GM12865 (cell line): ENCODE measurements at places on chromosomes 3 and 15.

- DNase-seq, result no peak
These were observed 5.6 kb downstream of the SCAMP2 start for GRCh38 chr15:74867466-74868038.

DNA sequence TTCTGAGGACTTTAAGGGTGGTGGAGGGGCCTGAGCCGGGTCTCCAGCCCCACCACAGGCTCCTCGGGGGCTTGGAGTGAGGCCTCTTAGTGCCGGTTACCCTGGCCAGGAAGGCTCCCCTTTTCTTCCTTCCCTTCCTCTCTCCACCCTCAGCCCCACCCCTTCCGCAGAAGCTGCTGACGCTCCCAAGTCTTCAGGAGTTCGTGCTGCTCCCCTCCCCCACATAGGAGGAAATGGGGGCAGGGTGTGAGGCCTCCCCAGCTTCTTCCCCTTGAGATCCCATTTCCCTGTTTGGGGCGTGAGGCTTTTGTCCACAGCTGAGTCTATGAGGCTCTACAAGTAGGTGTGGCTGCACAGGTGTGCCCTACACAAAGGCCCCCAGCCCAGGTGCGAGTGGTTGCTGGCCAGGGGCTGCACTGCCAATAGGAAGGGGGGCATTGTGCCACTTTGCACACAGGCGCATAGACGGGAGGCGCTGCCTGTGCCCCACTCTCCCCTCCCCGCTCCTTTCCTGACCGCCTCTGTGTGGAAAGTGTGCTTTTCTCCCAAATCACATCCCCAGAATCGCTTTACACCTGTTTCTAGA is 915 bp upstream of the CALML4 start:
- DNase-seq, result no peak

DNA sequence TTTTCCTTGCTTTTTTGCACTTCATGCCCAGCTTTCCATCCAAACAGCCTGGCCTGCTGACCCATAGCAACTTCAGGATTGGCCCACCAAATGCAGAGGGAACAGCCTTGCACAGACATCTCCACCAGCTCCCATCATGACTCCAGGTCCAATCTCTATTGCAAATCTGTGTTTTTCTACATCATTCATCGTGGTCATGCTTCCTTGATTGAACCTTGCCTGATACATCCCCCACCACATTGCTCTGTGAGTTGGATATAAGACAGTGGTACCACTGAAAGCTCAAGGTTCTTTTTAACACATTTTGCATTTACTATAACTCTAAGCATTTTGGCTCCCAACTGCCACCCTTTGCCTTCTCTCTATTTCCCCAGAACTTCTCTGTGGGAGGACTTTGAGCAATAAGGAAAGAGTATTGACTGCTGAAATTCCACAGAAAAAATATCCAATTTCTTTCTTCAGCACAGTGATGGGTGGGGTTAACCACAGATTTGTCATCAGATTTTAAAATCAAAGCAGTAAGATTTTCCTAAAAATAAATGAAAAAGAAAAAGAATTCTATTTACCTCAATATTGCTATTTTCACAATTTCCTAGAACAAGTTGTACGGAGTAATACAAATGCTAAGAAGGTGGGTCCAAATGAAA is 114.6 kb upstream of the GALNT15 start:
- no peak for DNase-seq

DNA sequence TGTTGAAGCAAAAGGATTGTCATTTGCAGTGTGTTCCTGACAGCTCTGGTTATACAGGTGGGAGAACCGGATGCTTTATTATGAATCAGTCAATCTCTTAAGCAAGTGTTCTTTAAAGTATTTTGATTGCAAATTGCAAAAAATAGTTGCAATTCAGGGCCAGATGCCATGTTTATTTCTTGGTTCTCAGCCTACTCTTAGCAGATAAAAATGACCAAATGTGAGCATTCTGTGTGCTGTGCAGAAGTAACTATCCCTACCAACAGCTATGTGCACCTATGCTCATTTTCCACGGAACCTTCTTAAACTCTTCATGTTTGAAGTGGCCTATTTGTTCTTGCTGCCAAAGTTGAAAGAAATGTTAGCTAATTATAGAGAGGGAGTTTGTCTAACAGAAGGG is 262.3 kb upstream of the RASGRP1 start:
- no peak for DNase-seq

DNA sequence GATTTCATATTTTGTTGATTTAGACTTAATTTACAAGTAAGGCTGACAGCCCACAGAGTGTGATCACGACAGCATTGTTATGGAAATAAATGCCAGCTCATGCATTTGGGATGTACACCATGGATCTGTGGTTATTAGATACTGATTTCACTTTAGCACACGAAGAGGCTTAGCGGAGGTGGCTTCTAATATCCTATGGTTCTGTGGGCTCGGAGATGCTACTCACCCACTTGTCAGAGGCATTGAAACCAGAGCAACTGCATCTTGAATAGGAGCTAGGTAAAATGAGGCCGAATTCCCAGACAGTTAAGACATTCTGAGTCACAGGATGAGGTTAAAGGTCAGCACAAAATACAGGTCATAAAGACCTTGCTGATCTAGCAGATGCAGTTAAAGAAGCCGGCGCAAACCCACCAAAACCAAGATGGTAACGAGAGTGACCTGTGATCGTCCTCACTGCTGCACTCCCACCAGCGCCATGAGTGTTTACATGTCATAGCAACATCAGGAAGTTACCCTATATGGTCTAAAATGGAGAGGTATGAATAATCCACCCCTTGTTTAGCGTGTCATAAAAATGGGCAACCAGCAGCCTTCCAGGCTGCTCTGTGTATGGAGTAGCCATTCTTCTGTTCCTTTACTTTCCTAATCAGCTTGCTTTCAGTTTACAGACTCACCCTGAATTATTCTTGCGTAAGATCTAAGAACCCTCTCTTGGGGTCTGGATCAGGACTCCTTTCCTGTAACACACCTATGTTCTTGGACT is 117.5 kb downstream of the PGPEP1L start:
- DNase-seq, result no peak

DNA sequence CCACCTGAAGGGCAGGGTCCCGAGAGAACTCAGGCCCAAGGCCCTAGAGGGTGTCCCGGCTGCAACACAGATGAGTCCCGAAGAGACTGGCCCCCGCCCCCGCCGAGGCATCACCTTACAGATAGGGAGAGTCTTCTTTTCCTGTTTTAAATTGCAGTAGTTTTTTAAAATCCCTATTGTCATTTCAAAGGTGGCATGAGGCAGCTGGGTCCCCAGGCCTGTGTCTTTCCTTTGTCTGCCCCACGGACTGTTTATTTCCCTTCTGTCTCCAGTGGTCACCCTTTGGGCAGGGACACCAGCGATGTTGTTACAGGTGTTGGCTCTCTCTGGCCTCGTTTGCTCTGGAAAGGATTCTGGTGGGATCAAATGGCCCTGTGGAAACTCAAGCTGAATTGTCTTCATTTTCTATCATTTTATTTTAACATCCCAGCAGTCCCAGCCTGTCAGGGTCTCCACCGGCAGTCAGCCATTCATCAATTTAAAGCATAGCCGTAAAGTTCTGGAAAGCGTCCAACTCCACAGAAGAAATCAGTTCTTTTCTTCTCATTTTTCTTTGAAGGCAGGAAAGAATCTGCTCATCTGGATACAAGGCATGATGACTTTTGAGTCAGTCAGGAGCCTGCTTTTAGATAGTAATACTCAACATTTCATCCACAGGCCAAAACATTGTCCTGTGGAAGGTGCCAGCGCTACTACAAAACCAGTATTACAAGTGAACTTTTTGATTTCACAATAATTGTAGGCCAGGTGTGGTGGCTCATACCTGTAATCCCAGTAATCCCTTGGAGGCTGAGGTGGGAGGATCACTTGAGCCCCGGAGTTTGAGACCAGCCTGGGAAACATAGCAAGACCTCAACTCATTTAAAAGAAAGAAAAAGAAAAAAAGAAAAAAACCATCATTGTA is 96.2 kb downstream of the HES1 start:
- no peak for DNase-seq

GRCh38 chr3:60403866-60404265 is 847.4 kb downstream of the FHIT start:
- DNase-seq, result no peak

DNA sequence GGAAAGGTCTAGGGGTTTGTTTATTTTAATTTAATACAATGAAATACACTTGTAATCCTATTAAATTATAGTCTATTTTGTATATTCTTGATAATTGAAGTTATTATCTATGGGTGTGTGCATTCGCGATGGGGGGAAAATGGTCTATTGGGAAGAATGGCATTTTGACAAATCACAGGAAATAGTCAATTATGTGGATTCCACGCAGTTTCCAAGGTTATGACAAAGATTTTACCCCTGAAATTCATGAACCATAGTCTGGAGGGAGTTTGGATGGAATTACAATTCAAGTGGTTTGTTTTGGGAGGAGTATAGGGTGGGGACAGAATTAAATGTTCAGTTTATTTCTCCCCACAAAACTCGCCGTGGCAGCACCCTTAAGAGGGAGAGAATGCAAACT is 66.5 kb downstream of the RBMS3 start:
- DNase-seq, result no peak

GRCh38 chr3:112623717-112624116 is 17.2 kb downstream of the CCDC80 start:
- DNase-seq, result no peak

GRCh38 chr3:134393074-134393473 is 18.8 kb upstream of the AMOTL2 start:
- DNase-seq, result no peak

DNA sequence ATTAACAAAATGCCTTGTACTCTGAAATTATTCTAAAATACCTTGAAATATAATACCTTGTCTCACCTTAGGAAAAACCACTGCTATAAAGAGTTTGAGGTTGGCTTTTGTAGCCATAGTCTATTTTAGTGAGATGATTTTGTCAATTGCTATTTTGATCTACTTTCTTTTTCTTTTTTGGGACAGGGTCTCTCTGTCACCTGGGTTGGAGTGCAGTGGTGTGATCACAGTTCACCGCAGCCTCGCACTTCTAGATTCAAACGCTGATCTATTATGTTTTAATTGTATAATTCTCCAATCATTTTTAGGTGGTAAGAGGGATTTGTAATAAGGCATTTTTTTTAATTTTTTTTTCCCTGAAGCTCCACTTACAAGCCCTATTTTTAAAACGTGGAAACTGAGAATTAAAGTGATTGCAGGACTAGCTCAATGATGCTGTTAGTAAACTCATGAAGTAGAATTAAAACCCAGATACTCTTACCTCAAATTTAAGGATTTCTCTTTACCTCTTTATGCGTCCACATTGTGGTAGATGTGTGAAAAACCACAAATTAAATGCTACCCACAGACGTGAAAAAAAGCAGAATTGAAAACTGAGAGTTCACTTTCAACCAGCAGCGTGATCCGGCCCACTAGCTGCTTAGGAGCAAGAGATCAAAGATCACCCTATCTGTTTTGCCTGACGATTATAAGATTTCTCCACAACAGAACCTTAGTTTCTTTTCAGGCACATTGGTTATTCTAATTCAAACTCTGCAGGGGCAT is 384.2 kb downstream of the CGGBP1 start:
- DNase-seq, result peak; percentile 69

DNA sequence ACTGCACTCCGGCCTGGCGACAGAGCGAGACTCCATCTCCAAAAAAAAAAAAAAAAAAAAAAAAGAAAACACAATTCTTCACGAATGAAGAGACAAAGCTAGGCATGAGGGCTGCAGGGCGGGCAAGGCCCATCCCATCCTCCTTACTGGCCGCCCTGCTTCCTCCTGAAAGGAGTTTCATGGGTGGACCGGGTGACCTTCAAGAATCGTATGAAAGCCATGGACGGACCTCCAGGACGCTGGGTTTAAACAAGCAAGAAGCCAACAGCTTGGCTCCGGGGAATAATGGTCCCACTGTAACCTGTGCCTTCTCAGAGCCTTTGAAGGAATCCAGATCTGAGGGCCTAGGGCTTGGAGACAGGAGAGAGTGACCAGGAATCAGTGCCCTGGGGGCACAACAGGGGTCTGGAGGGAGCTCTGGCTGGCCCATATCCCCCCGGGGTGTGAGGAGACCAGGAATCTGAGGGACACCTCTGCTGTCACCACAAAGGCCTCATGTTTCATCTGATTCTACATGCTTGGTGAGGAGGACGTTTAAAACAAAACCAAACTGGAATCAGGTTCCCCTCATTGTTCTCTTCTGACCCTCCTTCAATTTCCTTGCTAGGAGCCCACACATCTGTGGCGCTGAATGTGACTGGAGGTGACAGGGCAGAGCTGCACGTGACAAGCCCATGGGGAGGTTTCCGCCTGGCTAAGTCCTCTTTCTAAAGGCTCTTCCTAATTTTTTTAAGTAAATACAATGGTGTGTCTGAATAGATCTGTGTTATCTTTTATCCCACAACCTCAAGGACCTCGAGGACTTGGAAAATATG is 46.1 kb downstream of the WHAMM start:
- no peak for DNase-seq

GRCh38 chr15:69439623-69440022 is 13.0 kb upstream of the RPLP1 start:
- DNase-seq, result no peak

DNA sequence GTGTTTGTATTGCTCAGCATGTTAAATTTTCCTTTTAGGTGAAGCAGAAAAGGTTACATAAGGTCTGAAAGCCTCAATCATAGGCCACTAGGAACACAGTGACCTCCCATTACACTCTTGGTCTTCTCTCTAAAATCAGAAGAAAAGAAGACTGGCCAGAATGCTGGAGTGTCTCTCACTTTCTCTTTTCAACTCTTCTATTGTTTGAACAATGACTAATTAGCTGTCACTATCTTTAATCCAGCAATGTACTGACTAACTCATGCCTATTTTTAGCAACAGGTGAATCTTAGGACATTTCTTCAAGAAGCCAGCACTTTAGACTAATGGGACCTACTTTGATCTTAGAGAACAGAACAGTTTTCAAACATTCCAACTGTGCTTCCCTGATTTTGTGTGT is 142.8 kb downstream of the TGFBR2 start:
- DNase-seq, result no peak

DNA sequence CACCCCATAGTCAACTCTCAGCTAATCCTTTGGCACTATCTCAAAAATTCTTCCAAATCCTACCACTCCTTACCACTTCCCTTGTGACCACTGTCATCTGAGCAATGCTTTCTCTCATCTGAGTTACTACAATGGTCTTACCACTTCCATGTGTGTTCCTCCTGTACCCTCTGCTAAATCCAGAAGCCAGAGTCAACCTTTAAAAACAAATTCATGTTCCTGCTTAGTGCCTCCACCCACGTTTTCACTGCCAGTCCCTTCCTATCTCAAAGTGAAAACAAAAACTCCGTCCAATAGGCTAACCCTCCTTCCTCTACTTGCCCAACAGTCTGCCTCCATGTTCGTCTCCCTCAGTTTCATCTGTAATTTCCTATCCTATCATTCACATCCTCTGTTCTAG is 109.0 kb downstream of the ADAMTS9 start:
- DNase-seq, result no peak
